ENCODE measurements at places on chromosomes 12 and 14.

DNA sequence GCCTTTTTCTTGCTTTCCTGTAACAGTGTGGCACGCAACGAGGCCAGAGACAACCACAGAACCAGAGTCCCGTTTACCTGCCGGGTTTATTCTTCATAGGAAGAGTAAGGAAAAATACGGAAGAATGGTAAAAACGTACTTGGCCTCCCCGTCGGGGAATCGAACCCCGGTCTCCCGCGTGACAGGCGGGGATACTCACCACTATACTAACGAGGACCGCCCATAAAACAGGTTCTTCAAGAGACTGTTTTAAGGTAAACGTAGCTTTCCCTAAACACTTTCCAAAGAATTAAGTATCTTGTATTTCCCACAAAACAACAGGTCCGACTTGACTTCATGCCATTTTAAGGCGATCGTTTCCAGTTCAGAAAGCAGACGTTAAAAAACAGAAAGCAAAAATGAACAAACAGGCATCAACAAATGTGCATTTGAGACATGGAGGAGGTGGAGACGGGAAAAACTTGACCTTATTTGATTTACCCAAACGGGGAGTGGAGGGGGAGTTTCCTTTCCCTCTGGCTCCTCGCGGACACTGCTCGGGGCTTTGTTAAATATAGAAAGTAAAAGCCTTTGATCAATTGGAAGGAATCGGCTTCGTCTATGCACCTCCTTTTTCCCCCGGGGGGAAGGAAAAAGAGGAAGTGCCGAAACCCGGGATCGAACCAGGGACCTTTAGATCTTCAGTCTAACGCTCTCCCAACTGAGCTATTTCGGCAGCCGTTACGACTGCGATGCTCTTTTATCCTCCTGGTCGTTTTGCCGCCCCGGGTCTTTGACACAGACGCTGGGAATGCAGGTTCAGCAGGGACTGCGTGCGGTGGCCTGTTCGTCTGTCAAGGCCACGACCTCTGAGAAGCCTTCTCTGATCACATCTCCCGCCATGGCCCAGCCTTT lies 13.0 kb upstream of the UBC start:
- peak; percentile 70 for DNase-seq

DNA sequence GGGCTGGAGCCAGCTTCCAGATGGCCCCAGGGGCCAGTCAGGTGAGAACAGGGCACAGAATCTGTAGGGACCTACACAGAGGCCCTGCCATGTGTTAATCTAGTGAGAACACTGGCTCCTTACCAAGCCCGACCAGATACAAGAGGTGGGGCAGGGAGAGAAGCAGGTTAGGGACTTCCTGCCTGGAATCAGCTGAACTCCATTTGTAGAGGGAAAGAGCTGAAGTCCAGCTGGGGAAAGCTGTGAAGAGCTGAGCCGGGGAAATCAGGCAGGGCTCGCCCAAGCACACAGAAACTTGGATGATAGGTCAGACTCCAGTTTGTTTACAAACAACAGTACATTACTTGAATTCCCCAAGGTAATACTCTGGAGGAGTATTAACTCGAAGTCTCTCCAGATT lies 46.7 kb downstream of the PTGER2 start:
- no peak for DNase-seq

- DNase-seq: no peak
Measured at GRCh38 chr12:82130762-82131161, 227.4 kb downstream of the CCDC59 start.

- no peak for DNase-seq
Measured at GRCh38 chr14:53376064-53376463, 222.9 kb upstream of the DDHD1 start.

- no peak for DNase-seq
Measured at GRCh38 chr12:64097366-64098105, 124.6 kb downstream of the KICS2 start.

DNA sequence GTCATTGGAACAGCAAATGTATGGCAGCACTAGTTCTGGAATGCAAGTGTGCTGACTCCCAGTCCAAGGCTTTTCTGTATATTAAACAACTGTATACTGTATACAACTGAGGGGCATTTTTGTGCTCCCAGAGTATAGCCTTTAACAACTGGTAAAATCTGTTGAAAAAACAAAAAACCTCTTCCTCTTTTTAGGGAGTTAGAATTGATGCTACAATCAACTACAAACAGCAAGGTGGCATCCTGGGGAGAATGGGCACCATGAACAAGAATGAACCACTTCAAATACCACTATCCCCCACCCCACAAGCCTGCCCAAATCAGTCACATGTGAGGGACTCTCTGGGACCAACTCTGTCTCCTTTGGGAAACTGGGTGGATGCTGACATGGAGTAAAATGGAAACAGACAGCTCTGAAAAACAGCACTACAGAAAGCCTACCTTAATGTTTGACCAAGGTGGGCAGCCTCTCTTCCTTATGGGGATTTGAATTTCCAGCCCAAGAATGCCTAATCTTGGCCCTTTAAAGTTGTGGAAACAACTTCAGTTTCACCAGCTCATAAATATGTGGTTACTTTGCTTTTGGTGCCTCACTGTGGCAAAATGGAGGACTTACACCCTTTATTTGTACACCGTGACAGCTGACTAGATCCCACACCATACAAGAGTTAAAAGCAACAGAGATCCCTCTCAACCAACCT lies 7.5 kb downstream of the VTI1B start:
- DNase-seq: peak; percentile 64

GRCh38 chr12:124039276-124039675 lies 66.3 kb downstream of the ZNF664 start:
- DNase-seq: peak; percentile 76

- DNase-seq: no peak
Measured at GRCh38 chr12:131499160-131499863, 211.6 kb upstream of the SFSWAP start.

GRCh38 chr12:53856132-53856531 lies 82.5 kb upstream of the HOXC13 start:
- DNase-seq: no peak

DNA sequence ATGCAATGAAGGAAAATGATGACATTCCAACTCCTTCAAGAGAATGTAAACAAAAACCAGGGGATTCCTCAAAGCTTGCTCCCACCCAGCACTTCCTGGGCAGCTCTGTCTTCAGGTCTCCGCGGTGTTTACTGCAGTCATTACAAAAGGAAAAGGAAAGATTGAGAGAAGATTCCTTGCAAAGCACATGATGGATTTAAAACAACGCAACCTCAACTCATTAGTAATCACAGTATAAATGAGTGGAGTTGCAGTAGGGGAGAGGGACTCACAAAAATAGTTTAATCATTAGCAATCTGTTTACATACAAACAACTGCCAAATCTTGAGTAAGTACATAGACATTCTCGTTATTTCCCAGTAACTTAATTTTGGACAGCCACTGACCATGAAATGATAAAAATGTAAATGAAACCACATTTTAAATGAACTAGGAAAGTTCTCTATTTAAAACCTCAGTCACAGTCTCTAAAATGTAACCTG lies 49.7 kb upstream of the OVCH1 start:
- DNase-seq: peak; percentile 67

GRCh38 chr14:102633906-102634595 lies 41.6 kb downstream of the RCOR1 start:
- no peak for DNase-seq

DNA sequence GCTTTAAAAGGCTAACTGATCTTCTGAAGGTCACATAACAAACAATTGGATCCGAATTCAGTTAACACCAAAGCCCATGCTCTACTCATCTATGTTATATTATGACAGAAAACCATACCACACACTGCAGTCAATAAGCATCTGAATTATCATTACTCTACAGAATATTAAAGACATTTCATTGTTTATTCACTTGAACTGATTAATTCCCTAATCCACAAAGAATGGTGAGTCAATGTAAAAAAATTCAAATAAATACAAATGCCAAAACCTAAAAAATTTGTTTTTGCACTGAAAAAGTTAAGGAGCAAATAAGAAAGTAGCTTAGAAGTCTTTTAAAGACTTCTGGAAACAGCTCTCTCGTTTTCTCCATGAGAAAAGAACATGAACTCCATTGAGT lies 13.7 kb downstream of the NID2 start:
- DNase-seq: no peak

DNA sequence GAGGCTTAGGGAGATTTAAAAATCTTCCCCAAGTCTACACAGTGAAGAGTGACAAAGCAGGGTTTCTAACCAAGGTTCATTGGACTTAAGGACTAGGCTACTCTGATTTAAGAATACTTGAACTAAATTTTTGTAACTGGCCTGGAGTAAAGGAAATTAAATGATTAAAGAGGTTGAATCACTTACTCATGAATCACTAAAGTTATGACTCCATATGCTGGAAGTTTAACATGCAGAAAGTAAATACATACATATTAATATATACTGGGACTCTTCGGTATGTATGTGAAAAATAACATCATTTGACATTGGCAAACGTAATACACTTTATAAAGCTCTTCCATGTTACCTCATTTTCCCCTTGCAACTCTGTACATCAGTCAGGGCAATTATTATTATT lies 322.9 kb downstream of the KCNH5 start:
- no peak for DNase-seq

DNA sequence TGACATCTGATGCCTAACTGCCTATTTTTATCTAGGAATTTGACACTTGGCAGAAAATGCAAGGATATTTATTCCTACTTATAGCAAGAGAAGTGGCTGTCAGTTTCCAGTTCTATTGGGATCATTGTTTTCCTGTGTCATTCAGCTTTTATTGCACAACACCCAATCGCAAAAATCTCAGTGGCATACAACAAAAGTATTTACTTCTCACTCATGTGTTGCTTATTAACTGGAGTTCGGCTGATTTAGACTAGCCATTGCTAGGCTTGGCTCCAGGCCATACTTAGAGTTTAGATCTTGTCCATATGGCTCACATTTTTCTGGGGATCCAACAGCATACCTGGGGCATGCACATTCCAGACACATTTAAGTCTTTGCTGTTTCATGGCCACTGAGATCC lies 218.6 kb upstream of the SYT1 start:
- no peak for DNase-seq

DNA sequence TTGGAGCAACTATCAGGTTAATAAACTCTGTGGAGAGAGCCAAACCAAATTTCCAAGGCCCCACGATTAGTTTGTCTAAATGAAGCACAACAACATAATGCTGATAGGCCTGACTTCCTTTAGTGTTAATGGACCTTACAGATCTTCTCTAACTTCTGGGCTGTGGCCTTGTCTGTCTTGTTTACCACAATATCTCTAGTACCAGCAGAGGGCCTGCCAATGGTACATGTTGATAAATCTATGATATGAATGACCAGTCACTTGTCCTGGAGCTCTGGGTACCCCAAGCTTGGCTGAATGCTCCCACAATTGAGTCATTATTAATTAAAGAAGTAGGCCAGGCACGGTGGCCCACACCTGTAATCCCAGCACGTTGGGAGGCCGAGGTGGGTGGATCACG lies 78.9 kb upstream of the CISTR start:
- no peak for DNase-seq

DNA sequence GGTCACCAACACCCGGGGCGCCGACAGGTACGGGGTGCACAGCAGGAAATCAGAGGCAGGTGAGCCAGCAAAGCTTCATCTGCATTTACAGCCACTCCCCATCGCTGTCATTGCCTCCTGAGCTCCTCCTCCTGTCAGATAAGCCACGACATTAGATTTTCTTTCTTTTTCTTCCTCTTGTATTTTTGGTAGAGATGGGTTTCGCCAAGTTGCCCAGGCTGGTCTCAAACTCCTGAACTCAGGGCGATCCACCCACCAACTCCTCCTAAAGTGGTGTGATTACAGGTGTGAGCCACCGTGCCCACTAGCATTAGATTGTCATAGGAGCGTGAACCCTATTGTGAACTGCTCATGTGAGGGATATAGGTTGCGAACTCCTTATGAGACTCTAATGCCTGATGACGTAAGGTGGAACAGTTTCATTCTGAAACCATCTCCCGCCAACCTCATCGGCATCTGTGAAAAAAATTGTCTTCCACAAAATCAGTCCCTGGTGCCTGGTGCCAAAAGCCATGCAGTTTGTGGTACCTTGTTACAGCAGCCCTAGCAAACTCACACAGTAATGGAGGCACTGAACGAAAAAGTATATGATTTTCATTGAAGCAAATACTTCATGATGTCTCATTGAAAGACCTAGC lies 1.5 kb downstream of the STYK1 start:
- DNase-seq: no peak

DNA sequence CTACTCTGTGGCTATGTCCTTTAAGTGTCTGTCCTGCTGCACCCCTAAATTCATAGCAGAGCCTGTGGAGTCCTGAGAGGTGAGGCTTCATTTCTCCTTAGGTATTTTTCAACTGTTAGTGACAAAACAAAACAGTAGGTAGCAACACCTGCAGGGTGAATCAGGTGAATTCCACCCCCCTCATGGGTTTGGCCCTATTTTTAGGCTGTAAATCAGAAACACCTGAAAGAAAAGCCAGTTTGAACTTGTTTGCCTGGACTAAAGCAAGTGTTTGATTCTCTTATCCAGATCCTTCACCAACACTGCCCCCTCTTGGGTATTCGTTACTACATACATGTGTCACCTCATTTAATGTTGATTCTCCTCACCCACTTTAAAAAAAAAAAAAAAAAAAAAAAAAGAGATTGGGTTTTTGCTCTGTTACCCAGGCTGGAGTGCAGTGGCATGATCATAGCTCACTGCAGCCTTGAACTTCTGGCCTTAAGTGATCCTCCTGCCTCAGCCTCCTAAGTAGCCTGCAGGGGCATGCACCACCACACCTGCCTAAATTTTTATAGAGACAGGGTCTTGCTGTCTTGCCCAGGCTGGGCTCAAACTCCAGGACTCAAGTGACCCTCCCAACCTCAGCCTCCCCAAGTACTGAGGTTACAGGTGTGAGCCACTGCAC lies 10.3 kb downstream of the TBPL2 start:
- DNase-seq: peak; percentile 59

DNA sequence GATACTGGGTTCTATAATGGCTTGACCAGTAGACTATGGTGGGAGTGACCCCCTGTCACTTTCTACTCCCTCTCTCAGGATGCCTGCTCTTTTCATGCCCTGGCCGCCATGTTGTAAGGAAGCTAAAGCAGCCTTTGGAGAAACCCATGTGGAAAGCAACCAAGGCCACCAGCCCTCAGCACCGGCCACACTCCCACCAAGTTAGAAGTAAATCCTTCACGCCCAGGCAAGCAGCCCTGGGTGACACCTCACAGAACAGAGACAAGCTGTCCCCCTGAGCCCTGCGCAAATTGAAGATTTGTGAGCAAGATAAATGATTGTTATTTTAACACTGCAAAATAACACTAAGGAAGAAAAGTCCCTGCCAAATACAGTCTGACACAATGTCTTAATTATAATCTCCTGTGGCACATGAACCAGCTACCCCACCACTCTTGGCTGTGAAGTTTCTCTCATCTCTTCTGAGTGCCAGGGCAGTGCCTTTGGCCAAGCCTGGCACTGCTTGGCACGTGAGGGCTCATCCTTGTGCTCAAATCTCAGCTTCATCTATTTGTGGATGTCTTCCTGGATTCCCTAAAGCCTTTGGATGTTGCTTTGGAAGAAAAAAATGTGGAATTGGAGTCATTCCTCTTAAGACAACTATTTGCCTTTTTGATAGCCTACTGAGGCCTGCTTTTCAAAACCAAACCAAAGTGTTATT lies 39.2 kb upstream of the PIWIL1 start:
- no peak for DNase-seq

DNA sequence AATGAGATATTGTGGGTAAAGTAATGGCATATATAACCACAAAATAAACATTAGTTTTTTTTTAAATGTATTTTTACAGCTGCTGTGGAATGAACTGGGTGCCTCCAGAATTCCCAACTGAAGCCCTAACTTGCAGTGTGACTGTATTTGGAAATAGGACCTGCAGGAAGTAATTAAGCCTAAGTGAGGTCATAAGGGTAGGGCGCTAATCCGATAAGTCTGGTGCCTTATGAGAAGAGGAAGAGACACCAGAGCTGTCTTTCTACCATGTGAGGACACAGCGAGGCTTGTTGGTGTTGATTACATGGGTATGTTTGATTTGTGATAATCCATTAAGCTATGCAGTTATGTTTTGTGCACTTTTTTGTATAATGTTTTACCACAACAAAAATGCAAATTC lies 136.8 kb downstream of the TPH2 start:
- DNase-seq: no peak
